T-cell (primary cell): ENCODE measurements at places on chromosomes 6 and 20. TPM values are rescaled to one million over a fixed set of nuclear protein-coding genes. Genes with fewer than 3 reads are reported as not detected.

VSTM2L gene
- not detected for total RNA-seq

MAP3K5 gene
- total RNA-seq = 29.2 TPM

EFCAB8 gene
- total RNA-seq = 1.5 TPM

- DNase-seq = no peak
Observed at GRCh38 chr6:95815389-95816056, 200.3 kb upstream of the FUT9 start.

- DNase-seq = no peak
Observed at GRCh38 chr6:42618686-42619085, 54.9 kb downstream of the UBR2 start.

DNA sequence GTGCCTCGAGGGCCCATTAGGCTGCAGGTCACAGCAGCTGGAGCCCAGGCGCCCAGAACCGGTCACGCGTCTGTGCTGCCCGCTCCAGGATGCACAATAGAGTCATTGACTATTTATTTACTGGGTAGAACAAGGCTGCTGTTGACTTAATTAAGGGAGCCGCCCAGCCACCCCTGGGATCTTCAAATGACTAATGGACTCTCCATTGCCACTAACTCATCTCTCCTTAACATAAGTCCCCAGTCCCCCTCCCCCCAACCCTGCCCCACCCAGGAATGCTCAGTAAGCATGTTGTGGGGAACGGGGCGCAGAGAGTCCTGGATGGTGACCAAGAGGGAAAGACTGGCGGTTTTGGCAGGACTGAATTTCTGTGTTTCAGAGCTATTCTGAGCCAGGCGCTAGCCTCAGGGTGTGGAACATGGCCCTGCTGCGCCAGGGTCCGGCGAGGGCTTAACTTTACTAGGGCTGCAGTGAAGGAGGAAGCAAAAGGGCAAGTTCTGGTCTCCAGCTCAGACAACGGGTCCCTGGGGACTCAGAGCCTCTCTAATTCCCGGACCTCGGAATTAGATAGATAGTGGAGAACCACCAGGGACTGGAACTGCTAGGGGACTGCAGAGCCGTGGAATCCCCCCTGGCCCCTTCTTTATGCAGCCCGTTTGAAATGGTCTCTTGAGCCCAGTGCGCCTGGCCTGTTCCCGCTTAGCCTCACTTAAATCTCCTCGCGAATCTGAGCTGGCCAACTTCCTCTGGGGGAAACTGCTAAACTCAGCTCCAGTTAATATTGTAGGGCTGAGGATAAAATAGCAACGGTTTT is 1.5 kb upstream of the GRIK2 start:
- no peak for DNase-seq

- DNase-seq = no peak
Observed at GRCh38 chr6:111706841-111707391, 101.2 kb upstream of the TRAF3IP2 start.
